Large intestine (tissue), 12 donors: ENCODE measurements at places on chromosomes 2 and 18. TPM values are rescaled to one million over a fixed set of nuclear protein-coding genes. Genes with fewer than 3 reads are reported as not detected.

The RASGRP3 gene
- polyA plus RNA-seq, result 11.2 TPM

The SGPP2 gene
- polyA plus RNA-seq, result 6.6 TPM

The PLGLB2 gene
- polyA plus RNA-seq, result 2.4 TPM

The SLC16A14 gene
- polyA plus RNA-seq, result 1.9 TPM

The RIT2 gene
- polyA plus RNA-seq, result 1.9 TPM

The UCN gene
- 3.4 TPM for polyA plus RNA-seq

The SCN7A gene
- 6.7 TPM for polyA plus RNA-seq

The IL1R1 gene
- 21.6 TPM for polyA plus RNA-seq

The GPR155 gene
- polyA plus RNA-seq, result 3.7 TPM

The CSRNP3 gene
- polyA plus RNA-seq, result 4.4 TPM

The VIT gene
- polyA plus RNA-seq, result 0.13 TPM

GRCh38 chr2:218000136-218000535 lies 2.7 kb downstream of the TNS1 start:
- no peak for DNase-seq
- peaks cover 15% of the 10 kb centered on the region for H3K27me3 ChIP-seq
- no peaks in the 10 kb centered on the region for H3K36me3 ChIP-seq
- H3K4me1 ChIP-seq, result peaks cover 6% of the 10 kb centered on the region
- no peak overlapping the region for H3K27ac ChIP-seq

DNA sequence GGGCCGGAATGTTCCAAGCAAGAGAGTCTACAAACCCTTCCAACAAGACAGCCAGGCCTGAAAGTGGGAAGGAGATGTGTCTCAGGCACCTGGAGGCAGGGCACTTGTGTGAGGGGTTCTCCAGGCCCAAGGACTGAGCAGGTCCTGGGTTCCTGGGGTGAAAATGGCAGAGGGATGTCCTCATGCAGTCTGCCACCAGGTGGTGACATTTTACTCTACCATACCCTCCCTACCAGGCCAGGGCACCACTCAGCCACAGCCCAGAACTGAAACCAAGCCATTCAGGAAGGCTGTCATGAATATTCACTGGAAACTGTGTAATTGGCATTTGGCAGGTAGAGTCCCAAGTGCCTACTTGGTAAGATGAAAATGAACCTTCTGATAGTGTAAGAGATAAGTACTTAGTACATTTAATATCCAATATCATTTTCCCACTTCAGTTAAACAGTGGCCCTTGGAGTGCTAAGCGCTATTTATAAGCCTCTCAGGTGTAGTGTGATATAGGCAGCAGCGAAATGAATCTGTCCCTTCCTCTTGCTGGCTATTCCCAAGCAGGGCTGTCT lies 185.1 kb downstream of the MYO5B start:
- no peak overlapping the region for H3K27ac ChIP-seq
- no peaks in the 10 kb centered on the region for H3K4me1 ChIP-seq
- no peaks in the 10 kb centered on the region for H3K36me3 ChIP-seq
- no peaks in the 10 kb centered on the region for H3K27me3 ChIP-seq
- DNase-seq, result peak; percentile 58

GRCh38 chr2:2992634-2993033 lies 385.0 kb downstream of the EIPR1 start:
- DNase-seq, result no peak
- no peaks in the 10 kb centered on the region for H3K4me1 ChIP-seq
- H3K36me3 ChIP-seq, result no peaks in the 10 kb centered on the region
- H3K27me3 ChIP-seq, result no peaks in the 10 kb centered on the region
- H3K4me3 ChIP-seq, result no peak overlapping the region
- no peak overlapping the region for H3K27ac ChIP-seq

DNA sequence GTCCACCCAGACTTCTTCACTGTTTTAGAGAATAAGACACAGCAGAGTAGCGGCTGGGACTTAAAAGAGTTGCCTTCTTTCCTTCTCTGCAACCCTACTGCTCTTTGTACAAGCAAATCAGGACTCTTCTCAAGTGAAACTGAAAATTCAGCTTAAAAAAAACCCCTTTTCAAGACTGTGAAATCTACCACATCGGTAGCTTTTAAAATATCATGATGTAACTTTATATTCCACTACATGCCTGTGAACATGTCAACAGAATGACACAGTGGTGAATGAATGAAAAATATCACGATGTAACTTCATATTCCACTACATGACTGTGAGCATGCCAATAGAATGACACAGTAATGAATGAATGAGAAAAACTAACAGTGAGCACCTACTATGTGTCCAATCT lies 53.4 kb downstream of the TCF4 start:
- no peaks in the 10 kb centered on the region for H3K36me3 ChIP-seq
- no peak overlapping the region for H3K4me3 ChIP-seq
- H3K27me3 ChIP-seq, result no peaks in the 10 kb centered on the region
- H3K27ac ChIP-seq, result no peak overlapping the region
- DNase-seq, result no peak

GRCh38 chr2:26477911-26478253 lies at the start of gene OTOF:
Gene OTOF, minus strand, starts transcription at chr2:26478124.
- DNase-seq, result no peak
- H3K36me3 ChIP-seq, result no peaks in the 10 kb centered on the region
- no peak within 1 kb of the TSS for H3K27ac ChIP-seq

DNA sequence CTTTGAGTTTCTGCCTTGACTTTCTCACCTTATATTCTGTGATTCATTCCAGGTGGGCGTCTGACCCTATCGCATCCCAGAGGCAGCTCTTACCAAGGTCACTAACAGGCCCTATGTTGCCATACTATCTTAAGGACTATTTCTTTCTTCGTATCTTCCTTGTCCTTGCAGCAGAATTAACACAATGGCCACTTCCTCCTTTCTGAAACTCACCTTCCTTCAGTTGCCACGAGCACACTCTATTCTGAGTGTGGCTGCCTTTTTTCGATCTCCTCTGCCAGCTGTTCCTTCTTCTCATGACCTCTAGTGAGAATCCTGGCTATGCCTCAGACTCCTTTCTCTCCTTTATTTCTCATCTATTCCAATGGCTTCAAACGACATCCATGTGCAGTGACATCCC lies 160.4 kb upstream of the CCDC195 start:
- no peak overlapping the region for H3K4me3 ChIP-seq
- H3K27ac ChIP-seq, result no peak overlapping the region
- H3K36me3 ChIP-seq, result no peaks in the 10 kb centered on the region

DNA sequence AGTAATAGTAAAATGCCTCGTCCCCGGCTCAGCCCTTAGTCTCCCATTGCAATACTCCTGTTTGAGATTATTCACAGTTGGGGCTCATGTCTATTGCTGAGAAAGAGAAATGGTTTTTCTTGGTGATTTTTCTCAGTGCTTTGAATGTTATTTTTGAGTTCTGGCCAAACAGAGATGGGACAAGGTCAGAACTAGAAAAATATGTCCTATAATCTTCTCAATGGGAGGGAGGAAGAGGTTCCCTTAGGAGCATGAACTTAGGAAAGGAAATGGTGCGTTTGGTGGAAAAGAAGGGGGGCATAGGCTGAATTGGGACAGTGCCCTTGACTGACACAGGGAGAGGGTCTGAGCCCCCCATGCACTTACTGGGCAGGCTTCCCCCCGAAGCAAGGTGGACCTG lies 133.8 kb downstream of the AGAP1 start:
- no peaks in the 10 kb centered on the region for H3K4me1 ChIP-seq
- H3K27me3 ChIP-seq, result no peaks in the 10 kb centered on the region
- DNase-seq, result no peak

- H3K4me1 ChIP-seq, result no peaks in the 10 kb centered on the region
- no peak overlapping the region for H3K4me3 ChIP-seq
- no peaks in the 10 kb centered on the region for H3K36me3 ChIP-seq
- no peak for DNase-seq
- no peak overlapping the region for H3K27ac ChIP-seq
- no peaks in the 10 kb centered on the region for H3K27me3 ChIP-seq
Measured at GRCh38 chr2:218375212-218375611, 6.9 kb upstream of the SLC11A1 start.

GRCh38 chr2:38466876-38467767 lies 90.0 kb upstream of the ATL2 start:
- no peaks in the 10 kb centered on the region for H3K27me3 ChIP-seq
- H3K36me3 ChIP-seq, result no peaks in the 10 kb centered on the region
- peak overlapping the region; percentile 40 for H3K27ac ChIP-seq
- no peak for DNase-seq
- H3K4me1 ChIP-seq, result peaks cover 5% of the 10 kb centered on the region
- H3K4me3 ChIP-seq, result no peak overlapping the region

- no peak overlapping the region for H3K27ac ChIP-seq
- DNase-seq, result no peak
- H3K4me3 ChIP-seq, result no peak overlapping the region
- H3K36me3 ChIP-seq, result no peaks in the 10 kb centered on the region
- H3K4me1 ChIP-seq, result no peaks in the 10 kb centered on the region
Measured at GRCh38 chr2:109239720-109240119, 110.7 kb downstream of the SH3RF3 start.

DNA sequence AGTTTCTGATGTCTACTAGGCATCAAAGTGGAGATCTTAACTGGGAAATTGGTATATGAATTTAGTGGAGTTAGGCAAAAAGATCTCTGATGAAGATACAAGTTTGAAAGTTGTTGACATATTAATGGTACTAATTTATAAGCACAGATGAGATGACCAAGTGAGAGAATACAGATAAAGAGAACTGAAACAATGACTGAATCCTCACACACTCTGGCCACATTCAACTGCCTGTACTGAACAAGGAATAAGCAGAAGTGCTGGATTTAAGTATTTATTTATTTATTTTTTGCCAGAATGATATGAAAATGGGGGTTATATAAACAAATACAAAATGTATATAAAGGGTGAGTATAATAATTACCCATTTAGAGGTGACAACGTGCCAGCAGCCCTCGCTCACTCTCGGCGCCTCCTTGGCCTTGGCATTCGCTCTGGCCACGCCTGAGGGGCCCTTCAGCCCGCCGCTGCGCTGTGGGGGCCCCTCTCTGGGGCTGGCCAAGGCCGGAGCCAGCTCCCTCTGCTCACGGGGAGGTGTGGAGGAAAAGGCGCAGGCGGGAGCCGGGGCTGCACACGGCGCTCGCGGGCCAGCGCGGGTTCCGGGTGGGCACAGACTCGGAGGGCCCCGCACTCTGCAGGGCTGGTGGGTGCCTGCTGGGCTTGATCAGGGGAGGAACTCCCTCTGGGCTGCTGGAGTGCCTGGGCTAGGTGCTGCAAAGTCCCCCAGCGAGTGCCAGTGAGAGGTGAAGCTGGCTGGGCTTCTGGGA lies 1363.9 kb upstream of the CRIM1 start:
- no peak overlapping the region for H3K4me3 ChIP-seq
- H3K4me1 ChIP-seq, result no peaks in the 10 kb centered on the region
- H3K27ac ChIP-seq, result no peak overlapping the region
- DNase-seq, result no peak
- no peaks in the 10 kb centered on the region for H3K36me3 ChIP-seq

- no peak overlapping the region for H3K4me3 ChIP-seq
- H3K36me3 ChIP-seq, result no peaks in the 10 kb centered on the region
- H3K27ac ChIP-seq, result no peak overlapping the region
- H3K27me3 ChIP-seq, result peaks cover 4% of the 10 kb centered on the region
Measured at GRCh38 chr2:240230291-240230931, 90.0 kb upstream of the OTOS start.

GRCh38 chr2:109345091-109345490 lies 216.1 kb downstream of the SH3RF3 start:
- H3K27ac ChIP-seq, result no peak overlapping the region
- no peak for DNase-seq
- no peak overlapping the region for H3K4me3 ChIP-seq
- H3K36me3 ChIP-seq, result no peaks in the 10 kb centered on the region
- no peaks in the 10 kb centered on the region for H3K4me1 ChIP-seq

DNA sequence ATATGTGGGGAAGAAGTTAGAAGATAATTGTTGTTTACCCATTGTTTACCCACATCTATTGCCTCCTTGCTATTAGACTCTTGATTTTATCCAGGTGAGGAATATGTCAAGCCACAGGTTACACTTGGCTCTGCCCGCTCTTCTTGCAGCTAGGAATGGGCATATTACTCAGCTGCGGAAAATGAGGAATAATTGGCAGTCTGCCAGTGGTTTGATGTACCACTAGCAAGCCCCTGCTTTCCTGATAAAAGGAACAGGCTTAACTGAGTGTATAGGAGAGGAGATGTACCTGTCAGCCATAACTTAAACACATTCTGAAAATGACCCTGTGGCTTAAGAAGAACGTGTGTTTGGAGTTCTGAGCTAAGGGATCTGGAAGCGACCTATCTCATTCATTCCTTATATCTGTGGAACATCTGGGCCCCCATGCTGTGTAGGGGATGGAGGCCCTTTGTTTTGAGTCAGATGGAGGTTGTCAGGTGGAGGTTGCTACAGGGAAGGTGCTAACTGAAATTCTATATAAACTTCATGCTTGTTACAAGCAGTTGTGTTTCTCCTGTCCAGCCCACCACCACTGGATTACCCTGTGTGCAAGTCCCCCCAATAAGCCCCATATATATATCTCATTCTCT lies 4.6 kb upstream of the FMNL2 start:
- no peaks in the 10 kb centered on the region for H3K27me3 ChIP-seq
- no peaks in the 10 kb centered on the region for H3K36me3 ChIP-seq
- no peak overlapping the region for H3K27ac ChIP-seq
- H3K4me1 ChIP-seq, result no peaks in the 10 kb centered on the region
- no peak for DNase-seq

GRCh38 chr2:134713176-134713575 lies 5.6 kb downstream of the TMEM163 start:
- peaks cover 5% of the 10 kb centered on the region for H3K4me1 ChIP-seq
- no peak overlapping the region for H3K27ac ChIP-seq
- peaks cover 58% of the 10 kb centered on the region for H3K27me3 ChIP-seq

DNA sequence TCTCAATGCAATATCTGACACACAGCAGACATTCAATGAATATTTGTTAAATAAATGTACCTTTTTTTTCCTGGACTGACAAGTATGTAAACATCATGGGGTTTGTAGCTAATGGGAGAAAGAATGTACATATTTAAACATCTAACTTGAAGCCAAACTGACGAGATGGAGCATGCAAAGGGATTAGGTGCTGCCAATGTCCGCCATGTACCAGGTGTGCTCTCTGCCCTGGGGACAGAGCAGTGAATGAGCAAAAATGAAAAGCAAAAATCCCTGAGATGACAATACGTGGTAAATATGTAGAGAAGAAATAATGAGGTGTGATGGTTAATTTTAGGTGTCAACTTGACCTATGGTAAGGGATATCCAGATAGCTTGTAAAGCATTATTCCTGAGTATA lies 247.4 kb upstream of the CELF4 start:
- H3K4me1 ChIP-seq, result no peaks in the 10 kb centered on the region
- no peak for DNase-seq
- H3K36me3 ChIP-seq, result no peaks in the 10 kb centered on the region
- H3K4me3 ChIP-seq, result no peak overlapping the region
- H3K27me3 ChIP-seq, result no peaks in the 10 kb centered on the region

- H3K4me3 ChIP-seq, result no peak overlapping the region
- H3K27ac ChIP-seq, result peak overlapping the region; percentile 46
- DNase-seq, result peak; percentile 26
- peaks cover 28% of the 10 kb centered on the region for H3K4me1 ChIP-seq
Measured at GRCh38 chr2:15278296-15278695, 282.8 kb downstream of the NBAS start.

- peak; percentile 20 for DNase-seq
- peaks cover 57% of the 10 kb centered on the region for H3K36me3 ChIP-seq
- no peaks in the 10 kb centered on the region for H3K4me1 ChIP-seq
- H3K27ac ChIP-seq, result no peak overlapping the region
- H3K4me3 ChIP-seq, result no peak overlapping the region
- no peaks in the 10 kb centered on the region for H3K27me3 ChIP-seq
Measured at GRCh38 chr2:229780856-229781773, 66.8 kb upstream of the DNER start.
